Epithelial cell of esophagus (primary cell): ENCODE measurements at places on chromosomes 1 and 21.

GRCh38 chr1:91015794-91016550 lies 5.9 kb downstream of the ZNF644 start:
- DNase-seq: peak; percentile 85

GRCh38 chr1:41420860-41421259 lies 59.6 kb downstream of the FOXO6 start:
- no peak for DNase-seq

DNA sequence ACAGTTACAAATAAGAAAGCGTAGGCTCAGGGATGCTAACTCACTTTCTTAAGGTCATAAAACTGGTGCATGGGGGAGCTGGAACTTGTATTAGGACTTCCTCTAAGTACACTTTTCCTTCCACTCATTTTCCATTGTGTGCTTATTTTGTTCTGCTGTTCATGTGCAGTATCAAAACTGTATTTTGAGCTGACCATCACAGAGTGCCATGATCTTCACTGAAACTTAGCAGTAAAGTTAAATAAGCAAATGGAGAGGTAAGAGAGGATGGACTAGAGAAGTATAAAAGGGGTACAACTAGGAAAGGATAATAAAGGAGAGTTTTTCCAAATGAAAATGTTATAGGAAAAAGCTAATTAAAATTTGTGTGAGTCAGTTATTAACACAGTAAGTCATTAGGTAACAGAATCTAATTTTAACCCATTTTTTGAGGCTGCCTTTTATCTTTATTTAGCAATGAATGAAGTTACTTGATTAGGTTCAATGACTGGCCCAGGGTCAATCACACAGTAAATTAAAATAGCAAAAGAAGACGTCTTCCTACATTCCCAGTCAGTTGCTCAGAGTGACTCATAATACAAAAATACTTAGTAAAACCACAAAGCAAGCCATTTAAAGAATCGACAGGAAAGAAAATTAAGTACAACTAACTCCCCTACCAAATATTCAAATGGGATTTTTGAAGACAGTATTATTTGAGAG lies 165.8 kb upstream of the C1orf105 start:
- peak; percentile 84 for DNase-seq

DNA sequence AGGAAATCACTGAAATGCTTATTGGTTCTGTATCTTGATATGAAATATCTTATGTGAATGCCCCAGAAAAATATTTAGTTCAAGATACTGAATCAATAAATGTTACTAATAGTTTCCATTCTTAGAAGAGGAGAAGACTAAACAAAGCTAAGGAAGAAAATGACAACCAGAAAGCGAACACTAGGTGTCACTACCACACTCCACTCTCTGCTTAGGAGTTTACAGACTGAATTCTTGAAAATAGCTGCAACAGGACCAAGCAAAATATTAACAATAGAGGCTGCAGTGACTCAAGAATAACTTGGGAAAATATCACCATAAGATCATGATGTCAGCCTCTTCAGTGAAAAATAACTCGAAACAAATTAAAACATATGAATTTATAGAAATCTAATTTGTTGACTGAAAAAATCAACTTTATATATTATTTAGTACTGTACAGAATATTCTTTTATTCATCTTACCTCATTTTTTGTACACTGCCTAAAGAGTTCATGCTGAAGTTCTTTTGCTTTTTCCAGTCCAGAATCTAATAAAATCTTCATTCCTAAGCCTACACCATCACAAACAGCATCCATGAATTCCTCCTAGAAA lies 61.6 kb downstream of the KIF14 start:
- DNase-seq: peak; percentile 64

DNA sequence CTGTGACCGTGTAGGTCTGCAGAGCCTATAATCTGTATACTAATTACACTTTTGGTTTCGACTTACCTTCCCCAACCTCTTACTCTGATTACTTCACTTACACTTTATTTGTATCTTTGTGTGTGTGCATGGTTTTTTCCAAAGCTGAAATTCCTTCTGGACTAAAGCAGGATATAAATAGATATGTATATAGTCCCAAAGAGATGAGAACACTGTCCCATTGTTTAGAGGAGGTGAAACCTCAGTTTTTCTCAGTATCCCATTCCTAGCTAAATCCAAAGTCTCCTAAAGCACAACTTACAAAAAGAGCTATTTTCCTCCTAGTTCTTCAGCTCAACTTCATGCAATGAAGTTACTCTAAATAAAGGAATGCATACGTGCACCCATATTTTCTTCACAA lies 442.2 kb downstream of the SMYD3 start:
- no peak for DNase-seq

DNA sequence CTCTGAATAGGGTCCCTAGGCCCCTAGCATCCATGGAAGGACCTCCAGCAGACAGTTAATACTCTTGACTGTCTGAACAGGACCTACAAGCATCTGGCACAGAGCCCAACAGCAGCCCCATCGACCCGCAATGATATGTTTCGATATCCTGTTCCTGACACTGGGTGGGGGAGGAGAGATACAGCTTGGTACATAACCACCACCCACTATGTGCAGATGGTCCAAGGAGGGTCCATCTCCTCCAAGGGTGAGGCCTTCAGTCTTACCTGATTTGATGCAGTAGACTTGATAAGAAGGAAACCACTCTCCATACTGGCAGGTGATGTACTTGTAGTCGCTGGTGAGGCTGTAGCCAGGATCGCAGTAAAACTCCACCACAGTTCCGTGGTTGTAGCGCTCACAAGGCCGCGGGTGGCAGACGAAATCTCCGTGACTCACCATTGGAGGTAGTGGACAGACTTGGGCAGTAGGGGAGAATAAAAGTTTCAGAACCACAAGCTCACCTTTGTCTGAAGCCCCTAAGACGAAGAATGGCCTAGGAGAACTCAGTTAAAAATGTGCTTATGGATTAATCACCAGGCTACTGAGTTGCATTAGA lies 86.0 kb upstream of the TLR5 start:
- no peak for DNase-seq

- peak; percentile 31 for DNase-seq
These were observed 14.7 kb downstream of the METTL18 start for GRCh38 chr1:169779970-169780369.

- DNase-seq: peak; percentile 10
These were observed 27.9 kb upstream of the KIF21B start for GRCh38 chr1:201051399-201051798.

DNA sequence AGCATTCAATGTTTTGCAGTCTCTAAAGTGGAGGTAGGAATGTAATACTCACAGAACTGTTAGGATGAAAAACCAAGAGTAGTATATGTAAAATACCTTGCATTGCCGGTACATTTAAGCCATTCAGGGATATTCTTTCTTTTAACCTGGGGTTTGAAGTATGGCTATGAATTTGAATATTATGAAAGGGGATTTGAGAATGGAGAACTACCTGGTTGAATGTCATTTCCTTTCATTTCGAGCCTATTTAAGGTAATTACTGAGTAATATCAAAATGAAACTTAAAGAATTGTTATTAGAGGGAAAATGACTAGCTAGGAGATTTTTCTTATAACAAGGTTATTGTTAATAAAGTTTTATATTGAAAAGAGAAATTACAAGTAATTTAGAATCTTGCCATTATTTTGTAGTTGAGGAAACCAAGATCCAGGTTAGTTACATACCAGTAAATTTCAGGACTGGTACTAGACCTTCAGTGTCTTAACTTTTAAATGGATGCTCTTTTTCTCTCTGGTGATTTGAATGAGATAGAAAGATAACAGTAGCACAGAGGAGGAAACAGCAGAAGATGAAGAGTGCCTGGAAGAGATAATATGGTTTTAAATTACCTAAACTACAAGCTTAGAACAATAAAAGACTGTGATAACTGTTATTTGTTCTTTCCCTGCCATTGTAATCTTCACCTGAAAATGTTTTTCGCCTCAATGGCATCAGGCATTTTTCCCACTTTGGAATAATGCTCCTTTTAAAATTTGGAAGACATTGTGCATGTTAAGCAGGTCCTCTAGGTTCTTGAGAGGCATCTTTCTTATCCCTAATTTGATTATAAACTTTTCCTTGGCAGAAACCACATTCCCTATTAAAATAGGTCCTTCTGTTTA lies 103.2 kb downstream of the PKN2 start:
- DNase-seq: no peak
